NCI-H524 treated with DMSO at 0.1 percent for 48 hours (cell line): ENCODE measurements at places on chromosomes 1 and 21.

- DNase-seq: no peak
Observed at GRCh38 chr1:155989242-155990004, 11.1 kb upstream of the ARHGEF2 start.

GRCh38 chr21:44850905-44851657, 22.4 kb downstream of the PTTG1IP start:
- DNase-seq: no peak

DNA sequence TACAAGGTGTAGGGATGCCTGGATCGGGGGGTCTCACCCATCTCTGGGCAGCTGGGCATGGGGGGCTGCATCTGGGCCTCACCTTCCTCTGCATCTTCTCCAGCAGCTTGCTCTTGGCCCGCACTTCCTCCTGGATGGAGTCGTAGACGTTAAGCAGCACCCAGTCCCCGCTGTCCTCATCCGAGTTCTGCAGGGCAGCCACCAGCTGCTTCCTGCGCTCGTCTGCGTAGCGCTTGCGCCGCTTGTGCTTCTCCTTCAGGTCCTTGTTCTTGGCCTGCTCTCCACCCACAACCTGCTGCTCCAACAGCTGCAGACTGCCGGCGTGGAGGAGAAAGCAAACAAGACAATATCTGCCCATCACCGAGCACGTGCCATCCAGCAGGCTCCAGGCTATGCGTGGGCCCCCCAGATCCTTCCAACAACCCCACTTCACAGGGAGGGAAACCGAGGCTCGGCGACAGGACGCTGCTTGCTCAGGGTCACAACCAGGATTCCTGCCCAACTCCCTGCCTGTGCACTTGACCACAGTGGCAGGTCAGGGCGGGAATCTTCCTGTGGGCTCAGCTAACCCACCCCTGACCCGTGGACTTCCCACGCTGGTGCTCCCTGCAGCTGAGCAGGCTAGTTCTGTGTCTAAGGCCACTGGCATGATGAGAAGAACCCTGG, 21.5 kb upstream of the DDOST start:
- no peak for DNase-seq

DNA sequence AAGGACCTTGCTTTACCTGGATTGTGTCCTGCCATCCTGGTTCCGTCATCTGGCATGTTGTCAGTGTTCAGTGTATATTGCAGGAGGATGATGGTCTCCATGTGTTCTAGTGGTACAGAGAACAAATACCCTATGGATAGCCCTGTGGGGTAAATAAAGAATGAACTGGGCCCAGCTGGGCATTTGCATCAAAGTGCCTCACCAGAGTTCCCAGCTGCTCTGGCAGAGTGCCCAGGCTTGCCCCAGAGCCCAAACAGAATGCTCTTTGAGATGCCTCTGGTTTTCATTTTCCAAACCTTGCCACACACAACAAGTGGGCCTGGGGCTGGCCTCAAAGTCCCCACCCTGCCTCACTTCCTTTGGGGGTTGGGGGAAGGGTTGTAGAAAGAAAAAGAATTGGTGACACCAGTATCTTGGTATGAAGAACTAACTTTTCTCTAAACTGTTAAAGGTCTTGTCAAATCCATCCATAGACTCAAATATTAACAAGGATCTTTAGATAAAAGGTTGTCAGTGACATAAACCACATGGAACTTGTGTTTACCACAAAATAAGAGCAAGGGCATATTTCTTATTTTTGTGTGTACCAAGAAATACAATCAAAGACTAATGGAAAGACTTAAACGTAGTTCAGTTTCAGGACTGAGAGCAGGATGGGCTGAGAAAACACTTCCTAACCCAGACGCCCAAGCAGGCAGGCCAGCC, 82.2 kb downstream of the LMO4 start:
- no peak for DNase-seq

GRCh38 chr1:248825136-248825535, 579 bp downstream of the SH3BP5L start:
- DNase-seq: no peak

GRCh38 chr1:53693773-53694717, 44.9 kb downstream of the GLIS1 start:
- DNase-seq: no peak

GRCh38 chr1:228378090-228378872, 28.4 kb downstream of the TRIM11 start:
- no peak for DNase-seq

DNA sequence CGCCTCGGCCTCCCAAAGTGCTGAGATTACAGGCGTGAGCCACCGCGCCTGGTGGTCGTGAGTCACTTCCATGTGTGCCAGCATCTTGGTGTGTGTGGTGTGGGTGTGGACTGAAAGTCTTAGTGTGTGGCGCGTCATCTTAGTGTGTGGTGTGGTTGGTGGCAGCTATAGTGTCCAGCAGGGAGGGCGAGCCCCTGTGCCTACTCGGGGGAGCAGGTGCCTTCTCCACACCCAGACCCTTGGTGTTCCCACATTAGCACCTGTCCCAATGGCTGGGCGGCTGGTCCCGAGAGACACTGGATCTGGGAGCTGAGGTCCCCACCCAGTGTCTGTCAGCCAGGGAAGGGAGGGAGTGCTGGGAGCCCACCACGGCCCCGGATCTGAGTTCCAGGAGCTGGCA, 2.8 kb downstream of the SCNN1D start:
- no peak for DNase-seq

DNA sequence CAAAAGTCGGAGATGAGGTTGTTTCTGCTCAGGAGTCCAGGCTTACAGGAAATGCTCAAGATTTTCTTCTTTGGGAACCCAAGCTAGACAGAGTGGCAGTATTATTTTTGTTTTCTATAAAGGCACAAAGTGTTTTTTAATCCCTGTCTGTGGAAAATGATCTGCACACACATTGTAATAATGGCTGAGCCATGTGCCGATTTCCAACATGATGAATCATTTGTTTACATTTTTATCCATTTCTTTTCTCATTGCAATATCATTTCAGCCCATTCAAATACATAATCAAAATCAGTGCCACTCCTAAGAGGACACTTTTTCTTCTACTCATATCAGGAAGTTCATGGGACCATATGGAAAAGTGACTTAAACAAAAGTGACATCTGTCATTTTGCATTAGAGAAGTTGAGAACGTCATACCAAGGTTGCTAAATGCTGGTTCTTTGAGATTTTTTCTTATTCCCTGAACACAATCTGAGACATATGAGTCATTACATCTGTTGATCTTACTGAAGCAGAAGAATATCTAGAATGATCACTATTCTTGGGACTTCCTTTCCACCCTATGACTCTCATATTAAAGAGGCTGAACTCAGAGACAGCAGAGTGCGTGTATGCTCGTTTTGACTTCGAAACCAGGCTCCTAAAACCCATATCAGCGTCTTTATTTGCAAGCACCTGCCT, 44.9 kb downstream of the ACTA1 start:
- no peak for DNase-seq

GRCh38 chr1:6358757-6359201, 34.8 kb downstream of the ACOT7 start:
- no peak for DNase-seq

DNA sequence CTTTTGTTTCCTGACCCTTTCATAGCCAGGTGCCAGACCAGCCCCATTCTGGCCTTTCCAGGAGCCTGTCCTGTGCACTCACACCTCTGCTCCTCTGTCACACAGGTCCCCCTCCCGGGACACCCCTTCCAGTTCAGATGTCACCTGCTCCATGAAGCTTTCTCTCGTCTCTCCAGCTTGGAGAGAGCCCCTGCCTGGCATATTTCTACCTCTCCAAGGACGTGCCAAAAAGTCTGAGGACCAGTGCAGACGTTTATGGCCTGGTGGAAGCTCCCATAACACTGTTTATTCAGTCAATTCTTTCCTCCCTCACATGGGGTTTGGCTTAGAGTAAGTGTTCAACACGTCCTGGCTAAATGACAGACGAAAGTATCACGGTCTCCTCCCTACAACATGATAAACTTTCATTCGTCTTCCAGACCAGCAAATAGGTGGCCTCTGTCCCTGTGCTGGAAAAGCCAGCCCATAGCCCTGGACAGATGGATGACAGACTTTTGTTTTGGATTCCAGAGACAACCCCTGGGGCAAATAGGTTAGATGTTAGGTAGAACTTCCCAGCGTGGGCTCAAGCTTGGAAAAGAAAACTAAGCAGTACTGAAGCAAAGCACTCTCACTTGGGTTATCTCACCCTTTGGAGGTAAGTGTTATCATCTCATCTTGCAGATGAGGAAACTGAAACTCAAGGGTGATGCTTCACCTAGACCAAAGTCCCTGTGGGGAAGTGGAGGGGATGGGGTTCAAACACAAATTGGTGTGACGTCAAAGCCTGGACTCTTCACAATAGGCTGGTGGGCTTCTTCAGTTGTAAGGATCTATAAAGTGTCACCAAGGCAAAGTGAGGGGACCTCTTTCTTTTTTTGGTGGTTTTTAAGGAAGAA, 52.9 kb upstream of the ECE1 start:
- DNase-seq: no peak

GRCh38 chr21:36860736-36861594, 105.5 kb downstream of the HLCS start:
- DNase-seq: no peak

GRCh38 chr1:58597996-58598395, 20.9 kb upstream of the TACSTD2 start:
- DNase-seq: no peak

- no peak for DNase-seq
Observed at GRCh38 chr1:160125746-160126145, 10.2 kb downstream of the ATP1A2 start.

- no peak for DNase-seq
Observed at GRCh38 chr1:187763976-187764375, 935.2 kb downstream of the PLA2G4A start.

DNA sequence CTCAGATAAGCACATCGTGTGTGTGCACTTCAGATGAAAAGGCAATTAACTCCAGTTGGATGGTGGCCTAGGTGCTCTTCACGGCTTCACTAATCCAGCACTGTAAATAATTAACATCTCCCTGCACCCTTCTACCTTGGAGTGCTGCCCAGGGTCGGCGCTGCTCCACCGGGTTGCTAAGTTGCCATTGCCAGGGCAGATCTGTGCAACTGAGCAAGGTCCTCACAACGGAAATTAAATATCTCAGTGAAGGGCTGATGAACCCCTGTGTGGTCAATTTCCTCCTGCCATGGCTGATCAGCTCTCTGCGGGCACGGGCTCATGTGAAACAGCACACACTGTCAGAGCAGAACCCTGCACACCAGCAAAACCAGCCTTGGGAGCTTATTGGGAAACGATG, 63.2 kb downstream of the SYDE2 start:
- DNase-seq: peak; percentile 86

- DNase-seq: no peak
Observed at GRCh38 chr1:52634111-52634510, 1.1 kb downstream of the SHISAL2A start.

GRCh38 chr1:248714248-248714647, 11.7 kb upstream of the OR14I1 start:
- no peak for DNase-seq

DNA sequence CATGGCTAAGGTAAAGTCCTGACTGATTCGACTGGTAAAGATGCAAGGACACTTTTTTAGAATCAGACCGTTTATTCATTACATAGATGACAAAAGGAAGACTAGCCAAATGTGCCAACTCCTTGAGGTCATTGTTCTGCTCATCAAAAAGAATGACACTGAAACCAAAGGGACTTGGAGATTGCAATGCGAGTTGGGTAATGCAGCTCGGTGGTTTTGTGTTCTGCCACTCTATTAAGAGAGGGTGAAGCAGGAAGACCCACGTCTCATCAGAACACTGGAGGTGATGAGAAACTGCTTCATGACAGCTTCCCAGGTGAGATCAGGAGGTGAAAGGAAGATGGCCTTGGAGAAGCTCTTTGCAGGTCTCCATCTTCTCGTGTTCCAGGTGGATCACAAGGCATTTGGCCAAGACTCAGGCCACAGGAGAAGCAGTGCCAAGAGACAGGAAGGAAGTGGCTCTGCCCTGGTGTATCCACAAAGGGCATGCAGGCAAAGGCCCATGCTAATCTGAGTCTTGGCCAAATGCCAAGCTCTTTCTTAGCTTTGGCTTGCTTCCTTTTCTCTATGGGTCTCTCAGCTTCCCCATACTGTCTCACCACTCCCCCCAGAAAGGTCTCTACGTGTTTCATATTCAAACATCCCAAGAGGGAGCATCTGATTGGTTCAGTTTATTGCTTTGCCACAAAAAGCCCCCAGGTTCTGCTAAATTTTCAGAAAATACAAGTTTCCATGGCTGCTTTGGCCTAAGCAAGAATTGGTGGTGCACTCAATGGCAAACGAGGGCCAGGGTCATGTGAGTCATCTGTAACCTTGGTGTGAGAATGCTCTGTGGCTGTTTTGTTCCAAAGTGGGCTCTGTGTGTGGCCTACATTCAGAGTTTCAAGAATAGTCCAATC, 5.7 kb upstream of the CCT8 start:
- no peak for DNase-seq

DNA sequence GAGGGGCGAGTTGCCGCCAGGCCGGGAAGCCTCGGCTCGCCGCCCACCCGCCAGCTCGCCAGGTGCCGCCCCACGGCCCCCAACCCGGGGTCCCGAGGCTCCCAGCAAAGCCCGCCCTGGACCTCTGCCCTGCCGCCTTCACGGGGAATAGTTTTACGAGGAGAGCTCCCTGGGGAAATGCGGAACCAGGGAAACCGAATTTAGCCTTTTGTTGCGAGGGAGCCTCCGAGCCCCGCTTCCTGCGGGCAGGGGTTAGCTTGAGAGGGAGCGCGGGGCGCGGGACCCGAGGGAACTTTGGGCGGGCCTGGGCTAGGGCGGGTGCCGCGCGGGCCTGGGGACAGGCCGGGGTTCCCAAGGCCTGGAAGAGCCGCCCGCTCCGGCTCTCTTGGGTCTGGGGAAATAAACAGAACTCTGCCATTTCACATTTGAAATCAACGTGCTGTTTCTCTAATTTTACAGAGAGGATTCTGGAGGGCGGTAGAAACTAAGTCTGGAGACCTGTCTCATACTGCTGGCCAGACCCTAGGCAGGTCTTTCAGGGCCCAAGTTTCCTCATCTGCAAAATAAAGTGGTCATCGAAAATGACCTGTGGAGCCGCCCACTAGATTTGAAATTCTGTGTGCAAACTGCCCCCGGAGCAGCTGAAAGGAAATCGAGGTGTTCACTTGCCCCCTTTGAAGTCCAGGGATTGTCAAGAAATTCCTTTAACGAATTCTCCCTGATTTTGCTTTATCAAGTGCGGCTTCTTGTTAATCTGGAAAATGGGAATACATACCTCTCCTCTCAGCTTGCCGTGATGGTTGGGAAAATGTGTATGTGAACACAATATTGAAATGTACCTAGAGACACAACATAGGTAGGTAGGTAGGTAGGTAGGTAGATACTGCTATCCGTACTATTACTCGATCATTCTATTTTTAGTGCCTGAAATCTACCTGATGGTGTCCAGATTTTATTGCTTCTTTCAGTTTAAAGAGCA, 749 bp upstream of the GLUL start:
- no peak for DNase-seq

DNA sequence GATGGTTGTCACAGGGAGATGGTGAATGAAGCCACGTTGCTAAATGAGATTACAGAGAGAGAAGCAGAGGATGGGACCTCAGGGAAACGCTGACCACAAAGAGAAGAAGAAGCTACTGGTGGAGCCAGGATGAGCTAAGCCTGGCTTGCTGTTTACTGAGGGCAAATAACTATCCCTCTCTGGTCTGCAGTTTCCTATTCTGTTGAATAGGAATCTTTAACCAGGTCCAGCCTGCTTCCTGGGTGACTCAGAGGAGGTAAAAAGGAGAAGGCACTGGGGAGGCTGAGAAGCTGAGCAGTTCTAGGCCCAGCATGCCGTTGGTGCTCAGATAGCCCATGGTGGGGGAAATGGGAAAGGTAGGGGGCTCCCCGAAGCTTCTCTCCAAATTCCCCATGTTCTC, 29.6 kb downstream of the DMBX1 start:
- DNase-seq: no peak

- DNase-seq: no peak
Observed at GRCh38 chr1:31064111-31064717, 1.3 kb downstream of the PUM1 start.
